ENCODE measurements at places on chromosomes 6 and 20.

DNA sequence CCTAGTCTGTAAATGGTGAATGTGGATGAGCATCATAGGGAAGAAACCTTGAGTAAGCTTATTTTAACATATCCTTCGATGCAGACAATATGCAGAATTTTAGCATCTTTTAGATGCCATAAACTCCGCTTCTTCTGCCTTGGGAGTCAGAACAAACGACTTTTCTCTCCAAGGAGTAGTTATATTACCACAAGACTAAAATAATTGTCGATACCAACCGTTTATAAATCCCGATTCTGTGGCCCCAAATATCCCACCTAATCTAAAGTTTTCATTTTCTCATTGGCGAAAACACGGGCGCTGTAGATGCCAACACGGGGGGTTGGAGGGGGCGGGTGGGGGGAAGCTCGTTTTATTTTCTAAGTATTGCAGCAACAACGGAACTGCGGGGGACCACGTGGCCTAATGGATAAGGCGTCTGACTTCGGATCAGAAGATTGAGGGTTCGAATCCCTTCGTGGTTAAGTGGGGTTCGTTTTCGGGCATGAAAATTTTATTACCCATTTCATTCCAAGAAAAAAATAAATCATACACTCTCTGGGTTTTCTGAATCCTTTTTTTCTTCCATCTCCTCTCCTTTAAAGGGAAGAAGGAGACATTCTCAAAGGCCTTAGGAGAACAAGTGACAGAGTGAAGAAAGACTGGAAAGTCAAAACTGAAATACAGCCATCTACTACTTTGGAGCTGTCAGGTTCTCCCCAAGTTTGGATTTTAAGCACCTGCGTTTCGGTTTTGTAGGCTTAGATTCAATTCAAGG is 65.5 kb upstream of the BTN3A2 start:
- DNase-seq = no peak

DNA sequence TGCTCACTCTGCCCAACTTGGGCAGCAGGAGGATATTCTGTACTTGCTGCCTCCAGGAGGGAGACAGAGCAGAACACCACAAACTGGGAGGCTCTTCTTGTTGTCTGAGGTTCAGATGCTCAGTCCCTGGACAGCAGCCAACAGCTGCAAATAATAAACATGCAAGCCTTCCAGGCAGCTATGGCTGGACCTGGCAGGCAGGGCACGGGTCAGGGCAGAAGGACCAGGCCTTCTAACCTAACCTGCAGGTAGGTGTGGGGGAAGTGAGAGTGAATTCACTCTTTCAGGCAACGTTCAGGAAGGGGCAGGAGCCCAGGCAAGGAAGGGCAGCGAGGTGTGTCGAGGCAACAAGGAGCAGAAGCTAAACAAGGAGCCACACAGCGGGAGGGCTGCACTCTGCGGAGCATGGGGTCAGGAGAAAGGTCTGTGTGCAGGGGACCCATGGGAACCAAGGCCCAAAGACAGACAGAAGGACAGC is 31.5 kb downstream of the NINL start:
- no peak for DNase-seq

DNA sequence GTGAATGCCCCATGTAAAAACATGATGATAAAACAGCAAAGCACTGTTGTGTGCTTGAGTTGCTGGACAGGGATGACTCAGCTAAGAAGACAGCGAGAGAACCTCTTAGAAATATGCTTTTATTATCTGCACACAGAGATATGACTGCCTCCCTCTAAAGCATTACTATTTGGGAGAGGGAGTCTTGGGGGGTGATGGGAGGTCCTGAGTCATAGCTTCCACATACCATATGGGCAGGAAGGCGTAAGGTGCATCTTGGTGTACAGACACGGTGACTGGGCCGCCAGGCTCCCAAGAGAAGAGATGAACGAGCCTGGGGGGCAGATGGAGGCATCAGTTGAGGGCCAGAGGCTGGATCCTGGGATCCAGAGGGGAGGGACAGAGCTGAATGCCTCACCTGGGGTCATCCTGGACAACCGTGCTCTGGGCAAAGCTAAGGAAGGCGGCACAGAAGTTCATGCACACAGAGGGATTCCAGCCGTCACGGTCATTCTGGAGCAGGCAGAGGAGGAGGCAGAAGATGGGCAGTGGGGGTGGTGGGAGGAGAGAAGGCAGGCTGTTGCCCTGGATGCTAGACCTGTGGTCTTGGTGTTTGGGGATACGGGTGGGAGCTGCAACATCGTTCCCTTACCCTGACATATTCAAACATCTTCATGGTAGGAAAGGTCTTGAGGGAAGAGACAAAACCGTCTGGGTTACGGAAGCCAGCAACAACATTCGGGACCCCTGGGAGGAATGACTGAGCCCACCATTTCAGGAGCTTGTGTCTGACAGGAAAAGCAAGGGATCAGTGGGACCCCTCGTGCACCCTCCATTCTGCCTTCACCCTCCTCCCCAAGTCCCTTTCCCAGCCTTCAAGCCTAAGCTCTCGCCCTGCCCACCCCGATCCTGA is 2.0 kb downstream of the DXO start:
- no peak for DNase-seq

- DNase-seq = no peak
These were observed 116.8 kb upstream of the DST start for GRCh38 chr6:56759521-56759920.

DNA sequence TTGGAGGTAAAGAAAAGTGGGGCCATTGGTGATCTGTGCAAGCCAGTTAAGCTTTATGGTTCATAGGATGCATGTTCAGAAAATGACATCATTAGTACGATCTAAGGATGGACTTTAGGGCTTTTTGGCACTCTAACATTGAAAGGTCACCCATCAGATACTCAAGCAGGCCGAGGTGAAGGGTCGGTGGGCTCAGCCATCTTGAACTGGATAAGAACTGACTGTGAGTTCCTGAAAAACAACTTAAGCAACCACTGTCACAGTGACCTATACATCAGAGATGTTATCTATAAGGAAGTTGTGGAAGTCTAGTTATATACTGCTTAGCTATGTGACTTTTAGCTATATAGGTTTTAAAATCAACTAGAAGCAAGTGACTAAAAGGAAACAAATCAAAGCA is 13.0 kb upstream of the ITCH start:
- DNase-seq = no peak

DNA sequence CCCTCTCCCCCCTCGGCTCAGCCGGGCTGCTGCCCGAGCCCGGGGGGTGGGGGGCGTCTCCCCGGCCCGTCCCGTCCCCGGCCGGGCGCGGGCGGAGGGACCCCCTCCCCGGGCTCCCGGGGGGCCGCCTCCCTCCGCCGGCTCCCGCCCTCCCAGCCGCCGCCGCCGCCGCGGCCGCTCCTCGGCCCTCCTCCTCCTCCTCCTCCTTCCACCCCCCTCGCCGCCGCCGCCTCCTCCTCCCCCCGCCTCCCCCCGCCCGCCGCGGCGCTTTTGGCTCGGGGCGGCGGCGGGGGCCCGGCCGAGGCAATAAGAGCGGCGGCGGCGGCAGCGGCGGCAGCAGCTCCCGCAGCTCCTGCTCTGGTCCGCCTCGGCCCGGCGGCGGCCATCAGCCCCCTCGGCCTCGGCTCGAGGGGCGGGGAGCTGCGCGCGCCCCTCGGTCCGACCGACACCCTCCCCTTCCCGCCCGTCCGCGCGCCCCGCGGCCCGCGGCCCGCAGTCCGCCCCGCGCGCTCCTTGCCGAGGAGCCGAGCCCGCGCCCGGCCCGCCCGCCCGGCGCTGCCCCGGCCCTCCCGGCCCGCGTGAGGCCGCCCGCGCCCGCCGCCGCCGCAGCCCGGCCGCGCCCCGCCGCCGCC is 38.7 kb downstream of the GNAS start:
- peak; percentile 48 for DNase-seq

- DNase-seq = no peak
These were observed 612.5 kb upstream of the HS3ST5 start for GRCh38 chr6:114955363-114955762.

DNA sequence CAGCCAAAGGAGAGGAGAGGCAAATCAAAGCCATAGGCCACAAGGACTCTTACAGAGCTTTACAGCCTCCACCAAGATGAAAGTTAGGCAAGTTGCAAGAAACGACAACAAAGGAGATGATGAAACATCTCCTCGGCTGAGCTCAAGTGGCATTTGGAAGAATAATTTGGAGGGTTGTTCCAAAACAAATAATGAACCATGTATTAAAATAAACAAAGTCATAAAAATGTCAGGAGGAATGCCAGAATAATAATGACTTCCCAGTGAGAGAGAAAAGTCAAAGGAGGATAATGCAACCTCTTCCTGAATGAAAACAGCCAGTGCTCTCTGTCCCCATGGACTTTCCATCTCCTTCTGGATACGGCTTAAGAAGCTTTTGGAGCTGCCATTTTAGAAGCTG is 371.4 kb upstream of the ID4 start:
- DNase-seq = no peak

DNA sequence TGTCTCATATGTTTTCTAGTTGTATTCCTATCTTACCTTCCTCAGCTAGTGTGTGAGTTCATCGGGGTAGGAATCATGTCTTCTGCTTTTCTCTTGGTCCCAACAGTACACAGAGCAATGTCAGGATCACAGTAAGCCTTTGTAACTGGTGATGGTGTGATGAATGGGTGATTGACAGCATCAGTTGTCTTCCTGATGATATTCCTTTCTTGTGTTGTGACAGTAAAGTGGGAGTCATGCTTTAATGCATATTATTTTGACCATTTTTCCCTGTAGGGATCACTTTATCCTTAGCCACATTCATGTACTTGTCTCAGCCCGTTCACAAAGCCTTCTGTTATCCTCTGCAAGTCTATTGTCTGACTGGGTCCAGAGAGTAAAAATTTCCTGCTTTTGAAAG is 501.7 kb downstream of the UTRN start:
- DNase-seq = no peak

DNA sequence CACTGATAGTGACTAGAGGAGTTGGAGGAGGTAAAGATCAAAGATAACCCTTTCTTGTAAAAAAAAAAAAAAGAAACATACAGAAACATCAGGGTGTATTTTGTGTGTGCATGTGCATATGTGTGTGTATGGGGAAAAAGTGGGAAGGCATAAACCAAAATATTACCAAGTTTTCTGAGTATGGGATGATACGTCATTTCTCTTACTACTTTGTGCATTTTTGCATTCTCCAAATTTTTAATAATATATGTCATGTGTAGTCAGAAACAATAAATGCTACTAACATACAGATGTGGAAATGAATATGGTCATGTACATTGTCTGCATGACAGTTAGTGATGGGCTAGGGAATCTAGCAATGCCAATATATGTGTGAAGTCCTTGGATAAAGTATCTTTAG is 161.1 kb downstream of the SASH1 start:
- no peak for DNase-seq

- no peak for DNase-seq
These were observed 72.5 kb downstream of the PPP1R3G start for GRCh38 chr6:5157621-5158138.

GRCh38 chr6:3324262-3324942 is 65.7 kb downstream of the PSMG4 start:
- DNase-seq = no peak
